ENCODE measurements at places on chromosomes 12 and 14.
A peak's percentile ranks its signal among the peaks of the same experiment; 100 is the strongest.

- DNase-seq: no peak
These were observed 109.5 kb upstream of the ARHGAP5 start for GRCh38 chr14:31967669-31967975.

DNA sequence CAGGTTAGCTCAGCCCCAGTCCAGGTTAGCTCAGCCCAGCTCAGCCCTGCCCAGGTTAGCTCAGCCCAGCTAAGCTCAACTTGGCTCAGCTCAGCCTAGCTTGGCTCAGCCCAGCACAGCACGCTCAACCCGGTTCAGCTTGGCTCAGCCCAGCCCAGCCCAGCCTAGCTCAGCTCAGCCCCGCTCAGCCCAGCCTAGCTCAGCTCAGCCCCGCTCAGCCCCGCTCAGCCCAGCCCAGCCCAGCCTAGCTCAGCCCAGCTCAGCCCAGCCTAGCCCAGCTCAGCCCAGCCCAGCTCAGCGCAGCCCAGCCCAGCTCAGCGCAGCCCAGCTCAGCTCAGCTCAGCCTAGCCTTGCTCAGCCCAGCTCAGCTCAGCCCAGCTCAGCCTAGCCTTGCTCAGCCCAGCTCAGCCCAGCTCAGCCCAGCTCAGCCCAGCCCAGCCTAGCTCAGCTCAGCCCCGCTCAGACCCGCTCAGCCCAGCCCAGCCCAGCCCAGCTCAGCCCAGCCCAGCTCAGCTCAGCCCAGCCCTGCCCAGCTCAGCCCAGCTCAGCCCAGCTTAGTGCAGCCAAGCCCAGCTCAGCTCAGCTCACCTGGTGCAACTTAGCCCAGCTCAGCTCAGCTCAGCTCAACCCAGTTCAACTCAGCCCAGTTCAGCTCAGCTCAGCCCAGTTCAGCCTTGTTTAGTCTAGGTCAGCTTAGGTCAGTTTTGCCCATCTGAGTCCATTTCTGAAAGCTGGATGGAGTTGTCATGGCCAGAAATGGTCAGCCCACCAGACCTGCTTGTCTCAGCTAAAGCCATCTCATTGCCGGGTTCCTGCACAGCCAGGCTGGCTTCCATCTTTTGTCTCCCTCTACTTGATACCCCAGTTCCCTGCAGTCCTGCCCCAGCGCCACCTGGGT lies 333.6 kb downstream of the TMEM121 start:
- no peak for DNase-seq

- DNase-seq: no peak
These were observed 77.6 kb upstream of the EIF5 start for GRCh38 chr14:103256406-103256805.

- DNase-seq: no peak
These were observed 19.7 kb downstream of the RILPL1 start for GRCh38 chr12:123513805-123514204.

DNA sequence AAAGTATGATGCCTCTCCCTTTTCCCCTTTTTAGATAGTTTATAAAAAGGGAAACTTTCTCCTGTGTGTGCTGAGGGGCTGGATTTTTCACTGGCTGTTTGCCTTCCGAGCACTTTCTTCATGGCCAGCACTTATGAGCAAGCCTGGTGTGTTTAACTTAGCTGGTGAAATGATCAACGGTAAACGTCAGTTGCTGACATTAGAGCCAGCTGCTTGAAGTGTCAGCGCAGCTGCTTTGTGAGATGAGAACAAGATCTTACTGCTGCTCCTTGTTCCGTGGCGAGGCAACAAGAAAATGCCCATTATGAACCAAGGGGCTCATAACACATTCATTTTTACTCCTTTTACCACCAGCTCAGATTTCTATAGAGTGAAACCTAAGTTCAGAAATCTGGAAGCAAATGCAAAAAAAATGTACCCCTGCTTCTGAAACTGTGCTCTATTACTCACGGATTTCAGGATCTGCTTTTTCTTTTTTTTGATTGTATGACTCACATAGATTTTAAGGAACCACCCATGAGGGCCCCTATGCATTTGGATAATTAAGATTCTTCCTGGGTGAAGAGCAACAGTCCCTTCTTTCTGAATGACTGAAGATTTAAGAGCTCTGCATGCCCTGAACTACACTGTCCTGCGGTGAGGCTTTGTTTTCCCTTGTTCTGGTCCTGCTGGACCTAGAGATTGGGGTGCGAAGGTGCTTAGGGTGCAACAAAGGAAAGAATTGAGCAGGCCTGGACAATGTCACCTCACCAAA lies 74.3 kb upstream of the CPM start:
- no peak for DNase-seq

DNA sequence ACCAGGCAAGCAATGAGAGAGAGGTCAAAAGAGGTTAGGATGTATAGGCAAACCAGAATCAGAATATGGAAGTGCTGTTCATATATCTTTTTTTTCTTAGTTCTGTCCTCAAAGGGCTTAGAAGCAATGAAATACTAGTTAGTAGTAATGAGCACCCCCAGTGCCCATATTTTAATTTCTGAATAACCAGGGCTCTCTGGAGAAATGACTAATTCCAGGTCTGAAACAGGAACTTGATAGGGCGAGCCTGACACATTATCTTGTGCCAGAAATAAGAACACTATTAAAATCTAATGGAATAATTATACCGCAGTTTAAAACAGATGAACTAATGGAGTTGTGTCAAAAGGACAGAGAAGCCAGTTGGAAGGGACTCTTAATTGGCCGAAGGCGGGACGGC lies 30.9 kb downstream of the BICDL1 start:
- DNase-seq: no peak

DNA sequence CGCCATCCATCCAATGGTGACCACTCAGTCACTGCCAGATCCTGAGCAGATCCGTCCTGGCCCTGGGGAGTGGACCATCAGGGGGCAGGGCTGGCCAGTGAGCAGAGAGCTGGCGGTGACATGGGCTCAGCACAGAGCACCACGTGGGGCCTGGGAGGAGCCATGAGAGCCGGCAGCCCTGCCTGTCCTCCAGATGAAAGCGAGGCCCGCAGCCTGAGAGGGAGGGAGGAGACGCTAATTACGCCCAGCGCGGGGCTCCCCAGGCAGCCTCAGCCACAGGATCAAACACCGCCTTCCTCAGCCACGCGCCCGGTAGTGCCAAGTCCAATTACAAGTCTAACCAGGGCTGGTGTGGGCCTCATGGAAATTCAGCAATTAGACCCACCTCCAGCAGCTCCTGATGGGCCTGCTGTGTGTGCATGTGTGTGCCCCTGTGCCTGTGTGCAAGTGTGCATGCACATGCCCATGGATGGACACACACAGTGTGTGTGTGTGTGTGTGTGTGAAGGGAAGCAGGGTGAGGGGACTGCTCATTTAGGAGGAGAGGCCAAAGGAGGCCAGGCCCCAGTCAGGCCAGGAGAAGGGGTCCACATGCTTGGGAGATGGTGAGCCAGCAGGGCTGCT lies 68.0 kb downstream of the KIF26A start:
- DNase-seq: no peak

DNA sequence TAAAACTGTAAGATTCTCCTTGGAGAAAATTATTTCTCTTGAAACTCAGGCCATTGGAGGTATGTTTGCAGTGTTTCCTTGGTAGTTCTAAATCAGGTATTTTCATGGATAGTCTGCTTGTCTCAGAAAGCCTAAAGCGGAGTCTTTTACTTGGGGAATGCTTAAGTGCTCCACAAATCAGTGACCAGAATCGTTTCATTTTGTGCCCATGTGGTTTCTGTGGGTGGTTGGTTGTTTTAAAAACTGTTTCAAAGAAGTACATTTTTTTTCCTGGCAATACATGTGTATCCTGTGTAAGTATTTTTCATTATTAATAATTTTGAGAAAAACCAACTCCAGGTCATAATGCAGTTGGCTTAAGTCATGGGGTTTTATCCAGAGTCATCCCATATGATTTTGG lies 33.6 kb downstream of the CCDC91 start:
- no peak for DNase-seq

GRCh38 chr14:90580377-90581335 lies 183.8 kb downstream of the CALM1 start:
- no peak for DNase-seq

DNA sequence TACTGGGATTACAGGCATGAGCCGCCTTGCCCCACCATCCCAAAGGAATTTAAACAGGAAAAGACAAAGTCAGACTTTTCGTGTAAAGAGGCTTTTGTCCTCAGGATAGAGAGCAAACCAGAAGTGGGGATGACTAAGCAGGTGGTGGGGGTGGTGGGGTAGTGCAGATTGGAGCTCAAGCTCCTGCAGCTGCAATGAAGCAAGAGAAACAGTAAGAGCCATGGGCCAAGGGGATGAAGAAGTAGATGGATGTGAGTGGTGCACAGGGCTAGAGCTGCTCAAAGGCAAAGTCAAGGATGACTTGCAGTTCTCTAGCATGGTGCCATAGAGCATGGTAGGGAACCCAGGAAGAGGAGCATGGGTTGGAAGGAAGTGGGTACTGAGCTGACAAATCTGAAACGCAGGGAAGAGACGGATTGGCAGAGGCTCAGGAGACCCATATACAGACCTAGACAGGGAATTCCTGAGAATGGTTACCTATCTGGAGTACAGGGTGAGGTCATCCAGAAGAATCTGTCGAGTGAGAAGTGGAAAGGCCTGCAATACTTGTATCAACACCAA lies 11.4 kb upstream of the RNF34 start:
- DNase-seq: peak; percentile 36

GRCh38 chr14:61145034-61145902 lies 135.9 kb downstream of the TMEM30B start:
- DNase-seq: no peak

GRCh38 chr12:121057794-121058193 lies 18.7 kb upstream of the OASL start:
- DNase-seq: no peak

- DNase-seq: no peak
These were observed 2.9 kb downstream of the NFKBIA start for GRCh38 chr14:35401422-35402265.

GRCh38 chr12:11321980-11322379 lies 11.7 kb upstream of the PRB4 start:
- DNase-seq: no peak

DNA sequence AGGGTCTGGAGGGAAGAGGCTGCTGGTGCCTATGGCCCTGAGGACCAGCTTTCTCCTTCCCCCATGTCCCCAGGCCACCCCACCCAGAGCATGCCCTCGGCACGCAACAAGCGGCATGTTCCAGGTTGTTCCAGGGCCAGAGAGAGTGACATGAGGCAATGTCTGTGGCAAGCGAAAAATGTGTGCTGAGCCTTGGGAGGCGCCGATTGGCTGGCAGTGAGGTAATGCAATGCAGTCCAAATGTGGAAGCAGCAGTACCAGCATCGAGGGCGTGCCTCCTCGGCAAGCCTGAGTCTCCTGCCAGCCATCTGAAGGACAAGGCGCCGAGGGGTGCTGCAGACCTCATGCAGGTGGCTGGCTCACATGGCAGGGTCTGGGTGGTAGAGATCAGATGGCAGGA lies 423.8 kb downstream of the NRXN3 start:
- DNase-seq: no peak

- no peak for DNase-seq
These were observed 514.1 kb downstream of the MED13L start for GRCh38 chr12:115763376-115763775.

DNA sequence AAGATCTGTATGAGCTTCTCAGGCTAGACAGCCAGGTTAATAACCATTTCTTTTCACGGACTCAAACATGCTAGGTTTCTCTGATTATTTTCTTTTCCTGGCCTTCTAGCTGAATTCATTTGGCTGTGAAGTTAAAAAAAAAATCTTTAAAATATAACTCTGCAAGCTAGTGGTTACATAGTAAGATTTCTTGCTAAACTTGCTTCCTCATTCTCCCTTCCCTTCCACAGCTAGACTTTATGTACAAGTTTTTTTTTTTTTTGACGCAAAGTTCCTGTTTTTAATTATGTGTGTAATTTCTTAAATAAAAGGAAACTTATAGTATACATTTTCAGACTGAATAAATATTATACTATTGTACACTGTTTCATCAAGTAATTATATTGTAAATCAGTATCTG lies 145.4 kb downstream of the TMTC2 start:
- DNase-seq: no peak

GRCh38 chr12:53737093-53737808 lies 10.0 kb upstream of the CALCOCO1 start:
- no peak for DNase-seq

DNA sequence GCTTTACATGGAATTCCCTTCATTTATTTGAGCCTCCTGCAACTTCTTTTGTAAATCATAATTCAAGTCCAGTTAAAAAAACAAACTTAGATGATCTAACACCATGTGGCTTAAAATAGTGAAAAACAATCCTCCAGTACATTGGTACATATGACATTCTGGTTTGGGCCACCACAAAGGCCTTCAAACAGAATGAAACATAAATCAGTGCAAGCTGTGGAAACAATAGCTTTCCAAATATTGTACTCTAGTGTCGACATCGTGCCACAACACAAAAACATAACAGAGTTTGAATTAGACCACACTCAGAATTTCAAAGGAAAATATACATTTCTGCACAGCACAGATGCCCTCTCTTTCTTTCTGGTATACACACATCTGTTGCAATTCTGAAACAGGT lies 751.3 kb downstream of the SLC6A15 start:
- DNase-seq: no peak

DNA sequence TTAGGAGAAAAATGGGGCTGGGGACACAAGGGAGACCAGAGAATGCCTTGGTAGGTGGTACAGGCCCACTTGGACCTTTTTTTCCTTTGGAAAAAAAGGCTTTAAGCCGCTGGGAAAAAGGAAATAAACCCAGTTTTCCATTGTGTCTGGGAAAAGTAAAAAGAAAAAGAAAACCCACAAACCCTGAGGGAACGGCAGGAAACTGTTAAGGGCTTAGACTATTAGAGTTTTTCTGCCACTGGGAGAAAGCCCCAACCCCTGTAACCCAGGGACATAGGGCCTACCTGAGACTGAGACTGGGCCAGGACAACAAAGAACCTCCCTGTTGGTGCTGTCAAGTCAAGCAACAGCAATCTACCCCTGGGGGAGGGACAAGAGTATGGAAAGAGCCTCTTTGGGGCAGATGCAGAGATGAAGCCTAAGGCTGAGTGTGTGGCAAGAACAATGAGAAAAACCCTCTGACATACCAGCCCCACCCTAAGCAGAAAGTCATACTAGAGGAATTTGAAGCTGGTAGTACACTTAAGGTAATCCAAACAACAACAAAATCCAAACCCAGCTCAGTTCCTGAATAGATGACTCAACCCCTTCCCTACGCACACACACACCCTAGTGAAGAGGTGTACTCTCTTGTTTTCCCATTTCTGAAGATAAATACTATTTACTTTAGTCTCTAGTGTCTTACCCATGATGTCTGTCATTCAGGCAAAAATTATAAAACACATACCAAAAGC lies 22.8 kb downstream of the ATF1 start:
- DNase-seq: peak; percentile 68

DNA sequence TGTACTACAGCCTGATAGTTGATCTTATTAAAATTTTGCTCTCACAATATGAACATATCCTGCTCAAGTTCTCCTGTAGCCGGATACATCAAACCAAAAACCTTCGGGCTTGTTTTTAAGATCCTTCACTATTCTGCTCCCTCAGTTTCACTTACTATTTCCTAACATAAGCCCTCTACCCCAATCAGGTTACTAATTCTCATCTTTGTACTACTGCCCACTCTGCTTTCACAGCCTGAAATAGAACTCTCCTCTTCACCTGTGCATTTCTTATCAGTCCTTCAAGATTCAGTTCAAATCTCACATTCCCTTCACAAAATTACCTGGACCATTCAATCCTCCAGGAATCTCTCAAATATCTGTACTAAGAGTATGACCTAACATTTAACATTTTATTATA lies 14.2 kb downstream of the PAWR start:
- no peak for DNase-seq
